NCI-H2081 treated with DMSO at 0.1 percent for 48 hours (cell line): ENCODE measurements at places on chromosomes 2 and 18.

GRCh38 chr2:42879121-42879705 is 86.8 kb upstream of the HAAO start:
- DNase-seq: no peak

GRCh38 chr18:79274823-79275222 is 120.9 kb upstream of the NFATC1 start:
- no peak for DNase-seq

GRCh38 chr2:120912101-120912985 is 176.7 kb downstream of the GLI2 start:
- no peak for DNase-seq

DNA sequence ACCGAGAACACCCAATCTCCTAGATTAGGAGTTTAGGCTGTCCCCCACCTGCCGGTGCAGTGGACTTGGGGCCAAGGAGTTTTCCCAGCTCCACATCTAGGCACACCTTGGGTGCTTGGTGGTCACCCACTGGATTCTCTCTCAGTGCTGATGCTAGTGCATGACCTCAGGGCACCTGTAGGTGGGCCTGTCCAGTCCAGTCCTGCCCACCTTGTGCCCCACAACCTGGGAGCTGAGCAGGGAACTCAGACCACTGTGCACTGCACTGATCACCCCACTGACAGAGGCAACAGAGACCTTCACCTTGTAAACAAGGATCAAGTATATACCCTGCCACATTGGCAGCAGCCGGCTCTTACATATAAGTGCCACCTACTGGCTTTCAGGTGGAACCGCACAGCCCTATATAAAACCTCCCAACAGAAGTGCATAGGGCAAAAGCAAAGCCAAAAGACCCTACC is 12.7 kb upstream of the CDH19 start:
- DNase-seq: no peak

DNA sequence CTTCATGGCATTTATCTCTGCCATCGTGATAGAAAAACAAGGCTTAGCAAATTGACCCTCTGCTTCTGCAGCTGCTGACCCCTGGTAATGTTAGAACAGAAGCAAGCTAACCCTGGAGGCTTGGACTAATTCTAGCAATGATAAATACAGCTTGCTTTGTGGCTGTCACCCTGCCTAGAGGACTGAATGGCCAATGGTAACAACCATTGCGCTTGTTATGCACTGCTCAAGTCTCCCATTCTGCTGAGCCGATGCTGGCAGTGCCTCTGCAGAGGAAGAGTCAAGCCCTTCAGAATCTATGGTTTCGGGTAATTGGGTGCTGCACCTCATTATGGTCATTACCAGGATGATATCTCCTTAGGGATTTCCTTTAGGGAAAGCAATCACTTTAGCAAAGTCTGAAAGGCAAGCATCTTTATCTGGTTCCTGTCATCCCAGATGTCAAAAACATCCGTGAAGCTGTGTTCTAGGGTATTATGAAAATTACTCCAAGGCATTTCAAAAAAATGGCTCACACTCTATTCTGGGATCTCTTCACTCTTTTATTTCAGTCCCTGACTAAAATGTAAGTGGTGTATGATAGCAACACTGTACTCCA is 186.8 kb upstream of the DLGAP1 start:
- no peak for DNase-seq

DNA sequence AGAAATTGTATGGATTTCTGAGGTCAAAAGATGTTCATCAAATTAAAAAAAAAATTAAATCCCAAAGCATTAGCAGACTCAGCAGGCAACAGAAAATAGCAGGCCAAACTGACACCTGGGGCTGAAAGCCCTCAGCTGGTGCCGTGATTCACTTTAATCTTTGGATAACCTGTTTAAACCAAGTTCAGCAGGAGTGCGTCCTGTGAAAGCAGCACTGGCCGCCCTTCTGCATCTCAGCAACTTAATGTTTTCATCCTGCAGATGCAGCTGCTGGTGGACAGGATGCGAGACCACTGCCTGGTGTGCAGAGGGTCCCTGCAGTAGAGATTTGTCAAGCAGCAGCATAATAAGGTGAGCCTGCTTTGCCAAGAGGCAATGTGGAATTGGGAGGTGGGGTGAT is 41.2 kb downstream of the CCDC68 start:
- no peak for DNase-seq

GRCh38 chr2:173692068-173692467 is 273.1 kb downstream of the SP3 start:
- DNase-seq: no peak

DNA sequence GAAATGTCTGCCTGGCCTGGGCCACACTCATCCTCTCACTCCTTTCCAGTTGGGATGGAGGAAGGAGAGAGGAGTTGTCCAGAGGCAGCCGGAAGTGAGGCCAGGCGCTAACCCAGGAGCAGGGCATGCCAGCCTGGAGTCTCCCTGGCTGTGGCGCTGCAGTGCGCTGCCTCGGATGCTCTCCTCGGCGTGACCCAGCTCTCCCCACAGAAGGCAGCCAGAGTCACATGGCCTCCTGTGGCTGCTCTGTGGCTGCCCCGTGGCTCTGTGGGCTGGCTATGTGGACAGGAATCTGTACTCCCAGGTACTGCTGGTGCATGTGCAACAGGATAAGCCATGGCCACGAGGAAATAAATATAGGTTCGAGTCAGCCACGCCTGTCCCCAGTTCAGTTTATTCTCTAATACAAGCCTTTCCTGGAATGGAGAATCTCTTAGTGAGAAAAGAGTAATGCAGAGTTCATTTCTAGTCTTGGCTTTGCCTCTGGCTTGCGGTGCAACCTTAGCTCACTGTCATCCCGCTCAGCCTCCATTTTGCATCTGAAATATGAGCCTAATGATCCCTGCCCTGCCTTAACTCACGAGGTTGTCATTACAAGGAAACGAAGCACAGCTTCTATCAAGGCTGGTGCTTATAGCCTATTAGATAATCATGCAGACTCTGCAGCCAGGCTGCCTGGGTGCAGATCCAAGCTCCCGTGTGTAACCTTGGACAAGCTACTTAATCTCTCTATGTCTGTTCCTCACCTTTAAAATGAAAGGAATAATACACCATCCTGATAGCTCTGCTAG is 106.3 kb downstream of the ANTXR1 start:
- DNase-seq: no peak

DNA sequence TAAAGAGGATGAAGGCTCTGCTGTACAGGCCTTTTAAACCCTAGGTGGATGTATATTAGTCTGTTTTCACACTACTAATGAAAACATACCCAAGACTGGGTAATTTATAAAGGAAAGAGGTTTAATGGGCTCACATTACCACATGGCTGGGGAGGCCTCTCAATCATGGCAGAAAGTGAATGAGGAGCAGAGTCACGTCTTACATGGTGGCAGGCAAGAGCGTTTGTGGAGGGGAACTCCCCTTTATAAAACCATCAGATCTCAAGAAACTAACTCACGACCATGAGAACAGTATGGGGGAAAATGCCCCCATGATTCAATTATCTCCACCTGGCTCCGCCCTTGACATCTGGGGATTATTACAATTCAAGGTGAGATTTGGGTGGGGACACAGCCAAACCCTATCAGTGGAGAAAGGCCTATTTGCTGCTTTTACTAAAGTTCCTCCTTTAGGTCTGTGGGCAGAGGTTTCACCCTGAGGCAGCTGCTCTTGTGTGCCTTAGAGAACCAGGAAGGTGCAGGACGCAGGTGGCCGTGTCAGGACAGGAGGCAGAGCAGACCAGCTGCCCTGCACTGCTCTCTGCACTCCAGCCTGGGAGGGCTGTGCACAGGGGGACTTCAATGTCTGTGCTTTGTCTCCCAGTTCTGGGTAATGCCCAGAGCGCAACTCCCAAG is 178.8 kb upstream of the HDAC4 start:
- DNase-seq: no peak

GRCh38 chr18:35938158-35938557 is 34.3 kb upstream of the RMP24 start:
- DNase-seq: no peak

- no peak for DNase-seq
Measured at GRCh38 chr2:137865954-137866540, 98.2 kb upstream of the HNMT start.

DNA sequence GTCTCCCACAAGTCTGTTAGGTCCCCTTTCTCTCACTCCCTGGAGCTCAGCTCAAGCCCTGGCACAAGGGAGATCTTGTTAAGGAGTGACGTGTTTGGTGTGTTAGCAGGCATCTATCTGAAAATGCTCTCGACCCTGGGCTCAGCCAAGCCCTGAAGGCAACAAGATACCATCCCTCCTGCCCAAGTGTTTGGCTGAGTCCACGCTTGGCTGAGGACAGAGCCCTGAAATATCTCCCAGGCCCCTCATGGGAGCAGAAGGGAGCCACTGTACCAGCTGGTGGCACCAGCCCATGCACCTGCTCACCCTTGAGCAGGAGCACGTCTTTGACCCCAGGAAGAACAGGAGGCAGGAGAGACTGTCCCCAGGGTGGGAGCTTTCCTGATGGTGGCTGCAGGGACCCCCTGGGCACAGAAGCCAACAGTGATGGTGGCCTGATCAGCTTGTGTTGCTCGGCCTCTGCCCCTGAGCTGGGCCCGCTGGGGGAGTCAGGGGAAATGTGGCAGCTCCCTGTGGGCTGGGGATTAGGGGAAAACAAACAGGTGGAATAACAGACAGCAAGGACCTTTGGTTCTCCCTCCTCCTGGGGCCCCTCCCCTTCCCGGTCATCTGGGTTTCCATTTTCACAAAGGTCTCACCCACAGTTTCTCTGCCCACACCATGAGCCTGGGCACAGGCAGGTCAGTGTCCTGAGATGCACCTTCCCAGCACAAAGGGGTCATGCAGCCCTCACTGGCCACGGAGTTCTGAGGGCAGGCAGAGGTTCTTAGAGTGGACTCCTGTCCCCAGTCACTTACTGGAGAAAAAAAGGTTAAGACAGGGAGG is 91.6 kb downstream of the RHOB start:
- DNase-seq: no peak
